ENCODE measurements at places on chromosomes 5 and 9.

DNA sequence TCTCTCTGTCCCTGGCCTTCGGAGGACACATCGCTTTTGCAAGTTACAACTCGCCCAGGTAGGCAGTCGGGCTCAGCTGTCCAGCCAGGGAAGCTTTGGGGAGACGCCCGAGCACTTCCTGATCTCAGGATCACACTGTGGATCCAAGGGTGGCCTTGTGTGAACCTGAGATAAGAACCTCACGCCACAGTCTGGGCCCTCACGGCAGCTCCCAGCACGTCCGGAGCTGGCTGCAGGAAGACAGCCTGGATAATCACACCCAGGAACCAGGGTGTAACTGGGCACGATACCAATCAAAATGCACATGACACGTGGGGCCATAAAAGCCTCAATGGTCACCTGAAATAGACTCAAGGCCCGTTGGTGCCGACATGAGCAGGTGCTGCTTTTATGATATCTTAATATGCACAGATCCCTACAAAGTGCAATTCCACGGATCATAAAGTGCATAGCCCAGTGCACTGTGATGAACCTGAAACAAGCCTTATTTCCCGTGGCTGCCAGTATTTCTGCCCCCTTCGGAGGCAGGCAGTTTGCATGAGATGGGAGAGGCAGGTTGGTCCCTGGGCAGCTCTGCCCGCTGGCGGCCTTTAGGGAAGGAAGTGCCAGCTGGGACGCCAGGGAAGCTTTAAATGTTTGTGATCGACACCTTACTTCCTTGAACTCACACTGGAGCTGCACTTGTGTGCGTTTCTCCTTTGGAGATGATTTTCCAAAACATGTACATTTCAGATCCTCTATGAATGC, 14.5 kb downstream of the SLC6A18 start:
- DNase-seq, result no peak

GRCh38 chr5:174726916-174727793, 2.8 kb downstream of the MSX2 start:
- no peak for DNase-seq

DNA sequence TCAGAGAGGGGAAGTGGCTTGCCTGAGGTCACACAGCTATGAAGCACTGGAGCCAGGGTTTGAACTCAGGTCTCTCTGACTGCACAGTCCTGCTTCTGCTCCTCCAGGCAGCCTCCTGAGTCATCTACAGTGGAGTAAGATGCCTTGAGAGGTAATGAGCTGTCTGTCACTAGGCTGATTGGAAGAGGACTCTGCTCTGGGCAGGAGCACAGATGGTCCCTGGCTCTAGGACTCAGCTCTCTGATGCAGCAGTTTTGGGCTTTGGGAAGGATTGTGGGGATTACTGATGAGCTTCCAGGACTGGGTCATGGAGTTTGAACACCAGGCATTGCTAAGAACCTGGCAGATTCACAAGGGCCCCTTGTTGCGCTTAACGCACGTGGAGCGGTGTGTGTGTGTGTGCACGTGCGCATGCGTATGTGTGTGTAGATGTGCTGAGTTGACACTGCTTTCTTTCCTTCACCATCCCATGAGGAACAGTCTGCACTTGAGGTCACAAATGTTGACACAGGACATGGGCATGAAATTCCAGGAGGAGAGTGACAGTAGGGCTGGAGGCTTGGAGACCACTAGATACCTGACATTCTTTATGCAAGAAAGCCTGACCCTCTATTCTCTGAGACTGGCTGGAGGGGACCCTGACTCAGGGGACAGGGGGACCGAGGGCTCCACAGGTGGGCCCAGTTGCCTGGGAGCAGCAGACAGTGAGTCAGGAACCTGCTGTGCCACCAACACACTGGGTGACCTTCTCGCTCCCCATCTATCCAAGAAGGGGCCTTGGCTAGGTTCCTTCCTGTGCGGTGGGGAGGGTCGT, 170.5 kb downstream of the RGS3 start:
- DNase-seq, result no peak

DNA sequence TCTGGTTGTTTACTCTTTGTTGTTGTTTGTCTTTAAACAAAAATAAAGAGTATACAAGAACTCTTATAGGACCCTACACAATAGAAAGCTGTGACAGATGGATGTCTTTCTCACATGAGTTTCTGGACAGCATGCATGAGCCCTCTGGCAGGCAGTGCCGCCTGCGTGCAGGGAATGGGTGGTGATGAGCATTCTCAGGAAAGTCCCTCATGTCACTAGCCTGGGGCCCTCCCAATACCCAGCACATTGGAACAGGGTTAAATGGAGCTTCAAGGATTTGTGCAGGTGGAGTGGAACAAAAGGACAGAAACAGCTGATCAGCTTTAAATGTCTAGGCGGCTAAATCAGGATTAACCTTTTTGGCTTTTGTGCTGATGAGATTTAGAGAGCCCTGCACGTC, 181.0 kb upstream of the CD180 start:
- DNase-seq, result no peak

DNA sequence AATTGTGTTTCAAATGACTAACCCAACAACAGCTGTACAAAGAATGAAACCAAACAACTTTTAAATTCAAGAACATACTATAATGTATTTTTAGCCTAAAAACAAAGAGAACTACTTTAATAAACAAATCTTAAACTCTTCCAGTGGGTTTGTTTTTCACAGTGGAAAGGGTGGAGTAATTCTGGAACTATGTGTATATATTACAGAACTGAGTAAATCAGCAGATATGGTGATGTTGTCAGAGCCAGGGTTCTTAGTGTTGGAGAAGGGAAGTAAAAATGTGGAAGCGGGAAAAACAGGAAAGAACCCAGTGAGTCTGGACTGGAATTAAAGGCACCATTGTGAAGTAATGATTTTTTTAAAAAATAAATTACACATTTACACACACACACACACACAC, 144.9 kb downstream of the CDK5RAP2 start:
- DNase-seq, result no peak

DNA sequence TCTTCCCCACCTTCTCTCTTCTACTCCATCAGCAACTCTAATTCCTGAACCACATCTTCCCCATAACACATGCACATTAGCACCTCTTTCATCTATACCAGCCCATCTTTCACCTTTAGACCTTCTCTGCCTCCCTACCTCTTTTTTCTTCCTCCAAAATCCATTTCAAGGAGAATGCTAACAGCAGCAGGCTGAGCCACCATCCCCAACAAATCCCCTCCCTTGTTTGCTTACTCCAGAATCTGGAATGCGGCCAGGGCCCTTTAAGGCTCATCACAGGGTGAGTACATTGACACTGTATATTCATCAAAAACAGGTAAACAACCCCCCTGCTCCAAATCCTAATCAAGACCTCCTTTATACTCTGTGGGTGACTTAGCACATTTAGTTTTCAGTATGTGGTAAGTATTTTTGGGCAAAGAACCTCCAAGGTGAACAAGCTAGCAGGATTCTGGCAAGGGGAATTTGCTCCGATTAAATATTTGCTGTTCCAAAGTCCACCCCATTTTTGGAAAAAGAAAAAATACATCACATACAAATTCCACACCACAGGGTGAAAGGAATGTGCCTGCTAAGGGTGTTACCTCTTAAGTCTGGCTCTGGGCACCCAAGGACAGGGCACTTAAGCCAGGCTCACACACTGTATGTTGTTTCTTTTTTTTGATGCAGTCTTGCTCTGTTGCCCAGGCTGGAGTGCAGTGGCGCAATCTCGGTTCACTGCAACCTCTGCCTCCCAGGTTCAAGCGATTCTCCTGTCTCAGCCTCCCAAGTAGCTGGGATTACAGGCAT, 71.4 kb downstream of the SERINC5 start:
- DNase-seq, result no peak

GRCh38 chr9:84368601-84369000, 28.0 kb upstream of the SLC28A3 start:
- DNase-seq, result no peak

GRCh38 chr9:81318571-81318970, 370.8 kb downstream of the TLE1 start:
- DNase-seq, result no peak

DNA sequence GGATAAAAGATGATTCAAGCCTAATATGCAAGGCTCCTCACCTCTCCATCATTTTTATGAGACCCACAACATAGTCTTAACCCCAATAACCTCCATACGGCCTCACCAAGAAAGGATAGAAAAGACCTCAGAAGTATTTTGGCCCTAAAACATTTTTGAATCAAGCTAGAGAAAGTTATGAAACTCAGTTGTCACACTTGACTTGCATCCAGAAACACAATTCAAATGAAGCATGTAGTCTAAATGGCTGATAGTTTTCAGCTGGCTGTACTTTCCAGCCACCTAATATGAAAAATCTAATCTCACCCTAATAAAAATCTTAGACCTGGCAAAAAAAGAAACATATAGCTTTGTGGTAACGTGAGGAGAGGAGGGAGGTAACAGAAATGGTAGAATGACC, 116.1 kb downstream of the ARL15 start:
- no peak for DNase-seq

DNA sequence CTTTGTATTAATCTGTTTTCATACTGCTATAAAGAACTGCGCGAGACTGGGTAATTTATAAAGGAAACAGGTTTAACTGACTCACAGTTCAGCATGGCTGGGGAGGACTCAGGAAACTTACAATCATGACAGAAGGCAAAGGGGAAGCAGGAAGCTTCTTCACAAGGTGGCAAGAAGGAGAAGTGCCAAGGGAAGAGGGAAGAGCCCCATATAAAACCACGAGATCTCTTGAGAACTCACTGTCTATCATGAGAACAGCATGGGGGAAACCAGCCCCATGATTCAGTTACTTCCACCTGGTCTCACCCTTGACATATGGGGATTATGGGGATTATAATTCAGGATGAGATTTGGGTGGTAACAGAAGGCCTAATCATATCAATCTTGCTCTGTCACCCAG, 60.9 kb upstream of the CHD1 start:
- DNase-seq, result no peak

- DNase-seq, result no peak
Measured at GRCh38 chr5:94028001-94028400, 286.6 kb upstream of the POU5F2 start.

DNA sequence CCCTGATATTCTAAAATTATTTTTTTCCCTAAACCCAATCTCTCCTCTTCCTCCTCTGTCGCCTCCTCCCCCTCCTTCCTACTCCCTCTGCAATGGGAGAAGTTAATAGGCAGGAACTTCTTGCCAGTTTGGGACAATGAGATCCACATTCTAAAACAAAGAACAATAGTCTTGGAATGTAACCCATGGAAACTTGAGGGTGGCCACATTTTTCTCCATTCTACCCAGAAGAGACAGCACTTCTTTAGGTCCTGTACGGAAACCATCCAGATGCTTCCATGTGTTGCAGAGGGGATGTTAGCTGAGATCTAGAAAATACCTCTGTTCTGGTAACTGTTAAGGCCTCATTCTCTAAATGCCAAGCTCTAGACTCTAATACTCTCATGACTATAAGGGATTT, 10.0 kb downstream of the SPARC start:
- DNase-seq, result no peak

GRCh38 chr5:180090769-180091546, 19.4 kb upstream of the RNF130 start:
- peak; percentile 36 for DNase-seq

GRCh38 chr9:126017758-126018157, 270.6 kb downstream of the PBX3 start:
- no peak for DNase-seq

DNA sequence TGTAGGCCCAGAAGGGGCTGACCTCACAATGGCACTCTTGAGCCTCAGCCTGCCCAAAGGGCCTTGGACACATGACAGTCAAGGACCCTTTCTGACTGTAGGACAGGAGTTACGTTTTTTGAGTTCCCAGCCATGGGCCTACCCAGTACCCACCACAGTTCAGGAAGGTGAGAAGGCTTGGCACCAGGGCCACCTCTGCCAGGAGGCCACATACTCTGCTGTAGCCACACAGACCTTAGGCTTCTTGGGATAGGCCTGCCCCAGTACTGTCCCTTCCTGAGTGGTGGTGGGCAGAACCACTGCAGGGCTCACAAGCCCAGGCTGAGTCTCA, 12.8 kb downstream of the PDLIM4 start:
- no peak for DNase-seq

DNA sequence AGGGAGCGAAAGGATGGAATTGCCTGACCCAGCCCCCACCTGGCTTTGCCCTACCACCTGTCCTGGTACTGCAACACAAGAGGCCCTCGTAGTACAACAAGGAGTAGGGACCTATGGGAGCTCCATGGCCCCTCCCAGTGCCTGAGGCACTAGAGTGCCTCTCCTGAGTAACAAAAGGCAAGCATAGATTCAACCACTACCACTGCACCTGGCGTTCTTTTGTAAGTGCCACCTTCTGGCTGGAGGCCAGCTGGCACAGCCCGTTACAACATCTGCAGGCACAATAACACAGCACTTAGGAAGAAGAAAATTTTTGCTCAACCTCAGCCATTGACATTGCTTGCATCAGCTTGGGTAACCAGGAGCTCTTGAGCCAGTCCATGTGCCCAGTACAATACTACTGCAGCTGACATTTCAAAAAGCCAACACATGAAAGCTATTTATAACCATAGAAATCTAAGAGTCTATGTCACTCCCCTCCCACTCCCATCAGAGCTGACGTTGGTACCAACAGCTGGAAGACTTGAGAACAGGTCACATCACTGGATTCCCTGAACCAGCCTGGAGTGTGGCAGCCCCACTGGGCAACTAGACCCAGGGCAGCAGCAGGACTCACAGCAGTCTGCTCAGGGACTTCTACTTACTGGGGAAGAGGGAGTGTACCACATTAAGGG, 17.7 kb upstream of the FAM174A start:
- no peak for DNase-seq

DNA sequence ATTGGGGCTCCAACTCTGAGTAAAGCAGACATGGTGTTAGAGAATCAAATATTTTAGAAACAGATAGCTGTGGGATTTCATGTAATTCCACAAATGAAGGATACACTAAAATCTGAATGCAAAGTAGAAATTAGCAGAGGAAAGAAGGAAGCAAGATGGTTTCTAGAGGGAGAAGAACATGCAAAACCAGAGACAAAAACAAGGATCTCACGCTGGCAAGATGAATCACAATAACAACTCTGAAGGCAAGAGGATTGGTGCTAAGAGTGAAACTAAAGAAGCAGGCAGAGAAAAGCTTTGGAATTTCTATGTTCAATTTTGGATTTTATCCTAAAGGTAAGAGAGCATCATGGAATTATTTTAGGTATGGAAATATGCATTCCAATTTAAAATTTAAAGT, 857.2 kb upstream of the COX7C start:
- DNase-seq, result no peak

DNA sequence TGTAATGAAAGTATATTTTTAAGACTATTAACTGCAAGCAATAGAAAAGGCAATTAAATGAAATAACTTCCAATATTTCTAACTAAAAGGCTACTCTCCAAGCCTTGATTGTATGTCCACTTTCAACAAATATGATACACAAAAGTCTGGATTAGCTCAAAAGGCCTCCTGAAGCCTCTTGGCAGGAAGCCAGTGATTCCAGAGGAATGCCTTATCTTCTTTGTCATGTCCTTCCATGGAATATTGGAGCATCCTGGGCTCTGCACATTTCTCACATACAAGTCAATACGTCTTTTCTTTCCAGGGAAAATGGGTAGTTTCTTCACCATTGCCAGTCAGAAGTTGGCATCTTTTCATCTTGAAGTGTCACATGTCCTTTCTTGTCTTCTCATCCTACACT, 357.8 kb downstream of the KDM4C start:
- no peak for DNase-seq

GRCh38 chr5:102545175-102545574, 46.4 kb upstream of the SLCO6A1 start:
- DNase-seq, result no peak
